ENCODE measurements at places on chromosomes 7 and 10.

DNA sequence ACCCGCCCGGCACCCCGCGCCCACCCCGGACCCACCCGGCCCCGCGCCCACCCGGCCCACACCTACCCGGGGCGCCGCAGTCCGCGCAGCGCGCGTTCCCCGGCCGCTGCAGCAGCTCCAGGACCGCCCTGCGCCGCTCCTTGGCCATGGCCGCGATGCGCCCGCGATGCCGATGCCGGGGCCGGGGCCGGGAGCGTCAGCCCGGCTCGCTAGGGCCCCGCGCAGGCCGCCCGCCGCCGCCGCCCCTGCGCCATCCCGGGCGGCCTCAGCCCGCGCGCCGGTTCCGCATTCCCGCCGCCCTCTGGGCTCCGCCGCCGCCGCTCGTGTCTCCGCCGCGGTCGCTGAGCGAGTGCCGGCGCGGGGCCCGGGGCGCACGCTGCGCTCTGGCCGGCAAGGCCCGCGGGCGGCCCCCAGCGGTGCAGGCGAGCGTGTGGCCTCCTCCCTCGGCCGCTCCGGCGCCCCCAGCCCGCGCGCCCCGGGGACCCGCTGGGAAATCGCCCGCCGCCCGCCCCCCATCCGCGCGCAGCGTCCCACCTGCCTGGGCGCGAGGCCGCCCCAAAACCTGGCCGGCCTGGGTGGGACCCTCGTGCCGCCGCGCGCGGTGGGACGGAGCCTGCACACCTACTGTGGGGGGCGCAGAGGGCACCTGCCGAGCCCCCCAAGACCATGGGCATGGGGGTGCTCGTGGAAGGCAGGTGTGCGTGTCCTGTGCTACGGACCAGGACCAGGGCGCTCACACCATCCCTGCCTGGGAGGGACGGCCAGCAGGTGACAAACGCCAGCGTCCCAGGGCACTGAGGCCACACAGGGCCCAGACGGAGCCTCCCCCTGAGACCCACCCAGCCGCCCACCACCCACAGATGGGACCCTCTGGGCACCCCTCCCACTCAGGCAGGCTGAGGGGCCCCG, at the start of gene ADAP1:
TSS of gene ADAP1 (minus strand) at position 351 of the 909 bp plus-strand sequence. CDS start at position 148, 203 bp downstream.
- peak; percentile 81 for DNase-seq

- DNase-seq = no peak
Measured at GRCh38 chr10:95211606-95212279, 17.7 kb downstream of the ACSM6 start.

DNA sequence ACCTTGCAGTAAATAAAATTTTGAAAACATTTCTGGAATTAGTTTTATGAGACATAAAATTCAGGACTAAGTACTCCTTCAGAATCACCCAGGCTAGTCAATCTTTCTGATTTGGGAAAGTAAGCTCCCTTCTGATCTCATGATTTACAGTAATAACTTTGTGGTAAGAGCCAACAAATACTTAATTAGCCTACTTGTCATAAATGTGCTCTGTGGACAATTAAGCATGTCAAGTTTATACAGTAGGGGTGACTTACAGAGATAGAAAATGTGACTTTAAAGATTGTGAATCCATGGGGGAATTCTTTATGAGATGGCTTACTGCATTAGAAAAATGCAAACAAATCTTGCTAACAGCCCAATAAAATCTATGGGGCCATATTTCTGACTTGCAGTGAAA, 616.9 kb upstream of the GHITM start:
- DNase-seq = no peak

DNA sequence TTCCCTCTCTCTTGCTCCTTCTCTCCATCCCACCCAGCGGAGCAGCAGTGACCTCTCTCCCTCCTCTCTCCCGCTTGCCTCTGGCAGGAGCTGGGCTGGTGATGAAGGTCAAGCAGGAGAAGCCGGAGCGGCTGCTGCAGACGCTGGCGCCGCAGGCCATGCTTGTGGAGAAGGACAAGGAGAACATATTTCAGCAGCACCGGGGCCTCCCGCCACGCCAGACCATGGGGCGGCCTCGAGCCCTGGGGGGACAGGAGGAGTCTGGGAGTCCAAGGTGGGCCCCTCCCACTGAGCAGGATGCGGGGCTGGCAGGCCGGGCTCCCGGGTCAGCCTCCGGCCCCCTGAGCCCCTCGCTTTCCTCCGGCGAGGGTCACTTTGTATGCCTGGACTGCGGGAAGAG, 17.3 kb downstream of the ZNF775 start:
- no peak for DNase-seq

DNA sequence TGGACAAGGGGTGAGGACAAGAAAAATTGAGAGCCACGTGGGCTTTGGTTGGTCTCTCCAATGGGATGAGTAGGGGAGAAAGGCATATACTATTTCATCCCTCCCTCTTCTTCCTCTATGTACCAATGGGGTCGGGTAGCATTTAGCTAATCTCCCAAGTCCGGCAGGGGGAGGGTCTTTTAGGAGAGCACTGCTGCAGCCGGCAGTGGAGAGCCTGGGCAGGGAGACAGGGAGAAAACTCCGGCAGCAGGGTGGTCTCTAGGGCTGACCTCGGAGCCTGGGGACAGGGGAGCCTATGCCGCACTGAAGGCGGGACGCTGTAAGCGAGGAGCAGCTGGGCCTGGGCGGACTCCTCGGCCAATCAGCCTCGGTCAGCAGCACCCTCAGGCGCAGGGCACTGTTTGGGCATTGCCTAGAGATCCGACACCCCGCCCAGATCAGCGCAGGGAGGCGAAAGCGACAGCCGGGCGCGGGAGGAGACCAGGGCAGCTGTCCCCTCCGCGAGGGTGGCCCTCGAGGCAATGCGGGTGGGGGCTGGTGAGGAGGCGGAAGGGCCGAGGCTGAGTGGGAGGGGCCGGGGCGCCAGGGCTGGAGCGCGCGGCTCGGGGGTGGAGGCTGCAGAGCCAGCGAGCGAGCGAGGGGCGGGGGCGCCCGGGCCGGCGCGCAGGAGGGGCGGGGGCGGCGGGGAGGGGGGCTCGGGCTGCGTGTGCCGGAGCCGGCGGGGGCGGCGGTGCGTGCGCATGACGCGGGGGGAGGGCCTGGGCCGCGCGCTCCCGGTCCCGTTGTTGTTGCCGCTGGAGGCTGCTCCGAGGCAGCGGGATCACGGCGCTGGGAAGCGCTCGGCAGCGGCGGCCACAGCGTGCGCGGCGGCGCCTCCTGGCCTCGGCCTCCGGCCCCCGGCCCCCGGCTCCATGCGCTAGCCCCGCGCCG, at the start of gene AGAP3:
TSS of gene AGAP3 (plus strand) at position 785 of the 930 bp plus-strand sequence. CDS start 267 bp downstream, outside the sequence.
- DNase-seq = peak; percentile 90

DNA sequence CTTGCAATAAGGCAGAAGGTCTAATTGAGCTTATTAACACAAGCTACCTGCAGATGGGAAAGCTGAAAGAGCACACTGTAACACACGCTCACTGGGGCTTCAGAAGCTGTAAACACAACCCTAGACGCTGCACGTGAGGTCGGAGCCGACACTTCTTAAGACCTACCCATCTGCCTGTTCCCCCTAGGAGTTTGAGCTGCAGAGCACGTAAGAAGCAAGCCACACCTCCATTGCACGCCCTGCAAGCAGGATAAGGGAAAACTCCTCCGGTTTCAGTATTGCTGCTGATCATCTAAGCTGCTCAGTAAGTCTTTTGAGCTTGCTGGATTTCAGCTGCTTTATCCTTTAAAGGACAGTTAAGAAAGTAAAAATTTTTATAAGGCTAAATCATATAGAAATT, 244.0 kb upstream of the ZWINT start:
- DNase-seq = no peak

DNA sequence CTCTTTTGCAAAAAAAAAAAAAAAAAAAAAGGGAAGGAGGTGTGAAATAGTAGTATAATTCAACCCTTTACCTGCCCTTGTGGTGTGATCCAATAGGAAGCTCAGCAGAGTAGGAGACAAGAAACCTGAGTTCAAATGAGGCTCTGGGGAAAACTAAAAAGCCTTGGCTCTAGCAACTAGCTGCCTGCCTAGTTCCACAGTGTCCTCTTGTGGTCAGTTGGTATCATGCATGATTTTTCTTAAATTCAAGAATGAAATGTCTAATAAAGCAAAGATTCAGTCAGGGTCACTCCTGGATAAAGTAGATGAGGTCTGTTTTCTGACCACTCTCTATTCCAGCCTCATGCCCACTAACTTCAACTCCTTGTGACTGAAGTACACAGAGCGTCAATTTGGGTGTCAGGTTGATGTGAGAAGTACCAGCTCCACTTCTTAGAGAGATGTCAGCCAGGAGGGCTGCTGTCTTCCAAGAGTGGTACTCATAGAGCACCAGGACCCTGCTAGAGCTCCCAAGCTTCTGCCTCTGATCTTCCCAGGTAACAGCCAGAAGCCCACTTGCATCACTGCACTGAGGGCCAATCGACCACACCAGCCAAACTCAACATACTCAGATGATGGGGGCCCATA, 10.5 kb downstream of the LSM5 start:
- DNase-seq = peak; percentile 60

DNA sequence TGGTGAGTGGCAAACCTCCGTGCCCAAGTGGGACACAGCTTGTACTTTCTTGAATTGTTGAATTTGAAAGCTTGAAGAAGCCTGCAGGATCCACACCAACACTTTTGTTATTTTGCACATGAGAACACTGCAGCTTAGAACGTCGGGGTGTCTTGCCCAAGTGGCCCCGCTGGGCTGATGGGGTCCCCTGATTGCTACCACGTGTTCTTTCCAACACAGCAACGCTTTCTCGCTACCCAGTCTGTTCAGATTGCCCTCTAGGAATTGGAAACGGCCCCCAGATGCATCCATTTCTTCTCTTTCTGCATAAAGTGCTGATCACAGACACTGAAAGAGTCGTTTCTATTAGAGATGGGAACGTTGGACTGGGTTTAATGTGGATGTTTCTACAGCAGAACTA, 268.5 kb downstream of the ADARB2 start:
- no peak for DNase-seq

- no peak for DNase-seq
Measured at GRCh38 chr10:61078542-61079275, 134.7 kb upstream of the RHOBTB1 start.

- no peak for DNase-seq
Measured at GRCh38 chr7:120981888-120982615, 6.5 kb upstream of the CPED1 start.

GRCh38 chr7:81926-82756, 110.2 kb upstream of the FAM20C start:
- DNase-seq = no peak

DNA sequence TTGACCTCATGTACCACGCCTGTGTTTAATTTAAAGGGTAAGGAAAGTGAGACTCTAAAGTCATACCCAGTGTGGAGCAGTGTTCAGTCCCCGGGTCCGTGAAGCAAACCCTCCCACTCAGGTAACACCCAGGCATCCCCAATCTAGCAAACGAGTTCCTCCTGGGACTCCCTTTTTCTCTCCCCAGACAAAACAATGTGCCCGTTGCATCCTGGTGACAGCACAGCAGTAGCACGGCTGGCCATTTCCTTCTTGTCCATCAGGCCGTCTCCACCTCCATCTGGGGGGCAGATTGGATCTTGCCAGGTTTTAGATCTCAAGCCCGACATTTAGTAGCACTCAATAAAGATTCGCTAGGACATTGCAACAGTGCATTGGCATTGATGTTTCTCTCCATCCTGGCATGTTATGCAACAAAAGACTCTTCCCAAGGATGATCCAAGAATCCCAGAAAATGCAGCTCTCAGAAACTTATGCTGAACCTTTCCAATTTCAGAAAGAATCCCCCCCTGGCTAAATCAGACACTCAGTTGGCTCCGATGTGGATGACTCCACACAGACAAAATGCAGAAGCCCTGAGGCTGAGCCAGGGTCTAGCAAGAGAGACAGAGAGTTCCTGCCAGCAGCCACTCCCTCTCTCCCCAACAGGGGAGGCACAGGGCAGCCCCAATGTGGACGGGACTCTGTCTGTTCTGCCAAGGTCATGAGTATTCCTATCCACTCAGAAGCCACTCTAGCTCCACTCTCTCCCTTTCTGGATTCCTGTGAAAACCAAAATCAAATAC, 274.5 kb upstream of the MGMT start:
- no peak for DNase-seq

DNA sequence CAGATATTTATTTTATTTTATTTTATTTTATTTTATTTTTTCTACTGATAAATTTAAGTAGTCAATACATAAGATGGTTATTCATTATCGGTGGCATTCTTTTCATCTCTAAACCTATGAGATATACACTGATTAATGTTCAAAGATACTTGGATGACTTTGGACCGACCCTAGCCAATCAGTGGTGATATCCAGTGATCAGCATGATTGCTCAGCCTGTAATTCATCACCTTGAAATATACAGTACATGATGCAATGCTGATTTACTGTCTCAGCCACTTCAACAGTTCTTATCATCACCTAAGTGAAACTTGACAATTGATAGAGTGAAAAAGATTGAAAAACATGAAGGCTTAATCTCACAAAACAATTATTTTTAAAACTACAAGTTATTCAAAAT, 1651.0 kb downstream of the REEP3 start:
- no peak for DNase-seq

- DNase-seq = peak; percentile 61
Measured at GRCh38 chr7:155395176-155395797, 62.6 kb upstream of the EN2 start.

GRCh38 chr10:24177636-24178035, 31.3 kb upstream of the KIAA1217 start:
- no peak for DNase-seq

GRCh38 chr10:58513188-58514110, 777 bp downstream of the BICC1 start:
- DNase-seq = no peak

- no peak for DNase-seq
Measured at GRCh38 chr7:101633511-101633910, 4.4 kb upstream of the MYL10 start.

- no peak for DNase-seq
Measured at GRCh38 chr7:665736-666453, 60.6 kb upstream of the DNAAF5 start.

- no peak for DNase-seq
Measured at GRCh38 chr7:83677180-83677866, 28.4 kb upstream of the SEMA3E start.

GRCh38 chr7:17939211-17939605, 1.1 kb downstream of the SNX13 start:
- DNase-seq = peak; percentile 32

DNA sequence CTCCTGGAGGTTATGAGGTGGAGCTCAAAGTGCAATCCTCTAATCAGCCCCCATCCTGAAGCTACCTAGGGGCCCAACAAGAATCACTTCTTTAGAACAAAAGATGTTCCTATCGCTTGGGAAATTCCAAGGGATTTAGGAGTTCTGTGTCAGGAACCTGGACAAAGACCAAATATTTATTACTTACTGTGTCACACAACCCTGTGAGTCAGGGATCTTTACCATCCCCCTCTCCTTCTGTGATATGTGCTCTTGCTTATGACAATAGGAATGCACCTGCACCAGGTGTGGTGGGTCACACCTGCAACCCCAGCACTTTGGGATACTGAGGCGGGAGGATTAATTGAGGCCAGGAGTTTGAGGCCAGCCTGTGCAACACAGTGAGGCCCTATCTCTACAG, 485.8 kb downstream of the PLXDC2 start:
- no peak for DNase-seq

GRCh38 chr10:103227416-103227815, 18.3 kb upstream of the RPEL1 start:
- no peak for DNase-seq

All from RPMI8226 (cell line).